Iris pigment epithelial cell (primary cell): ENCODE measurements at places on chromosomes 4 and X.

DNA sequence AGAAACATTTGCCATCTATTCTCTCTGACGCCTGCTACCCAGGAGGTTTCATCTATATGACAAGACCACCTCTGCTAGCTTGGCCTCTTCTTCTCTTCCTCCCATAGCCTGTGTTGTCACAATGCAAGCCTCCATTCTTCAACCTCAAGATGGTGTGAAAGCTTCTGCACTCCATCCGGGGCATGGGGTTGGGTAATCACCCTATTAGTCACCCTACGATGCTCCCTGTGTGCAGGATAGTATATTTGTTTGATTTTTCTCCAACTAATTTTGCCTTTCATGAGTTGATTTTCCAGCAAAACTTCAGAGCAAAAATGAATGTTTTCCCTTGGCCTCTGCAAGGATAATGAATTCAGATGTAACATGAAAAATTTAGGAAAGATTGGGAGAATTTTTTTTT is 128.0 kb upstream of the STS start:
- DNase-seq: peak; percentile 12

- no peak for DNase-seq
Observed at GRCh38 chr4:148238086-148238485, 204.1 kb downstream of the NR3C2 start.

GRCh38 chrX:11663875-11664210 is 1.9 kb downstream of the ARHGAP6 start:
- no peak for DNase-seq

- DNase-seq: no peak
Observed at GRCh38 chr4:74304095-74304625, 4.1 kb upstream of the EPGN start.

DNA sequence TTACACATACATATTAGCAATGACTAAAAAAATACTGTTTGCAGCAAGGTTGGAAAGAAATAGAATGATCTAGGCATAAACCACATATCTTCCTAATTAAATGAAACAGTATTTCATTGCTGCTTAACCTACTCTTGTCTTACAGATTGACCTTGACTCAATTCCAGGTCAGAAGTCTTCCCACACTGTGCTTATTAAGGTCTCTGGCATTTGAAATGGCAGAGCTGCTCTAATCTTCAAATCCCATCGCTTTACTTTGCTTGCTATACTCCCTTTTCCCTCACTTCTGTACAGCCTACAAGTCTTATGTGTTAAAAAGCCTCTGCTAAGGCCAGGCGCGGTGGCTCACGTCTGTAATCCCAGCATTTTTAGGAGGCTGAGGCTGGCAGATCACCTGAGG is 424.5 kb downstream of the RPA4 start:
- peak; percentile 29 for DNase-seq

- DNase-seq: peak; percentile 20
Observed at GRCh38 chr4:95857761-95858160, 17.9 kb downstream of the PDHA2 start.

GRCh38 chrX:102832661-102833060 is 104.4 kb upstream of the RAB40AL start:
- DNase-seq: peak; percentile 76

DNA sequence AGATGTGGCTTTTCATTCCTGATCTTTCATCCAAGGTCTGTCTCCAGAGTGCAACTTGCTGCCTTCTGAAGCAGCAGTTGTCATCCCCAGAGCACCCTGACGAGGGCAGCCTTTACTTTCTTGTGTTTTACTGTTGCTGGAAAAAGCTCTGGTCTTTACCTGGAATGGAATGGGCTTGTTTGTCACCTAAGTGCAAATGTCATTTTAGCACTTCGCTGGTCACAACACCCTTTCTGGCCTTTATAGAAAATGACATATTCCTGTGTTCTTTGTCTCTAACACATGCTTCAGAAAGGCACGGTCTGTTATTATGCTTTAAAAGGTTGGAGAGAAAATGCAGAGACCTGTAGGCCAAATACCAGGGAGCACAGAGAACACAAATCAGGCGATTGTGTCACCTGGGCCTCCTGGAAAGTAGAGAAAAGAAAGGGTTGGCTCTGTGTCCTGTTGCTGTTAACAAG is 332.7 kb upstream of the IGFBP7 start:
- peak; percentile 31 for DNase-seq

GRCh38 chrX:124680287-124680686 is 333.9 kb downstream of the SH2D1A start:
- no peak for DNase-seq

DNA sequence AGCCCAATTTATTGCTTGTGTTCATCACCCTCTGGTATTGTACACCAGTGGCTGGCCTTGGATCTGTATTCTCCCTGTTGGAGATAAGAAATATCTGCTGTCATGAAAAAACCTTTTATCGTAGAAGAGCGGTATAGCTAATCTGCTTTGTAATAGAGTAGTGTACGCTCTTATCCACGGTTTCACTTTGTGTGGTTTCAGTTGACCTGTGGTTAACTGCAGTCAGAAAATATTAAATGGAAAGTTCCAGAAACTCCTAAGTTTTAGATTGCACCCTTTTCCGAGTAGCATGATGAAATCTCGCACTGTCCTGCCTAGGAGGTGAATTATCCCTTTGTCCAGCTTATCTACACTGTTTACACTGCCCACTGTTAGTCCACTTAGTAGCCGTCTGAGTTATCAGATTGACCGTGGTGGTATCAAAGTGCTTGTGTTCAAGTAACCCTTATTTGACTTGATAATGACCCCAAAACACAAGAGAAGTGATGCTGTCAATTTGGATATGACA is 42.4 kb downstream of the KDM6A start:
- DNase-seq: peak; percentile 47

DNA sequence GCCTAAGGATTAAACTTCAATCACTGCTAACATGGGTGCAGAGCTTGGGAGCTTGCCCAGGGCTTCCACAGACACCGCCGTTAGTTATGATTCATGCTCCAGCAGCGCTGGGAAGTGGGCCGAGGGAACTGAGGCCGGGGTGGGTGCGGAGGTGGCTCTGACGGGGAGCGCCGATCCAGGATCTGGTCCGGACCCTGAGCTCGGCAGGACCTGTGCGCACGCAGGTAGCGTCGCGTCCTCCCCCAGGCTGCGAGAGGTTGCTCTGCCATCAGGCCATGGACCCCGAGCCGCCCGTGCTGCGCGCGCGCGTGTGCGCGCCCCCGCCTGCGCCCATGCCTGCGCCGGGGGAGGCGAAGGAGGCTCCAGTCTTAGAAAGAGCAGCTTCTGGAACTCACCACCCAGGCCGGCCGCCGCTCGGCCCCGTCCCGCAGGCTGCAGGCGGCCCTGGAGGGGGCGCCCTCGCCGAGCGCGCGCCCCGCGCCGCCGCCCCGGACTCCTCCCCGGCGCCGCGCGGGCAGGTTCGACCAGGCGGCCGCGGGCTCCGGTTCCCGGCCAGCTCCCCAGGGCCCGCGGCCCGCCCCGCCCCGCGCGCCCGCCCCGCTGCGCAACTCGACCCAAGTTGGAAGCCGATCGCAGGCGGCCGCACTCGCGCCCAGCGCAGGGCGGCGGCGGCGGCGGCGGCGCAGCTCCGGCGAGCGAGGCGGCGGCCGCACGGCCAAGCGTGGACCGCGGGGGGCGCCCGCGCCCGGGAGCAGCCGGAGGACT is 732 bp upstream of the ADRA2C start:
- DNase-seq: peak; percentile 80

DNA sequence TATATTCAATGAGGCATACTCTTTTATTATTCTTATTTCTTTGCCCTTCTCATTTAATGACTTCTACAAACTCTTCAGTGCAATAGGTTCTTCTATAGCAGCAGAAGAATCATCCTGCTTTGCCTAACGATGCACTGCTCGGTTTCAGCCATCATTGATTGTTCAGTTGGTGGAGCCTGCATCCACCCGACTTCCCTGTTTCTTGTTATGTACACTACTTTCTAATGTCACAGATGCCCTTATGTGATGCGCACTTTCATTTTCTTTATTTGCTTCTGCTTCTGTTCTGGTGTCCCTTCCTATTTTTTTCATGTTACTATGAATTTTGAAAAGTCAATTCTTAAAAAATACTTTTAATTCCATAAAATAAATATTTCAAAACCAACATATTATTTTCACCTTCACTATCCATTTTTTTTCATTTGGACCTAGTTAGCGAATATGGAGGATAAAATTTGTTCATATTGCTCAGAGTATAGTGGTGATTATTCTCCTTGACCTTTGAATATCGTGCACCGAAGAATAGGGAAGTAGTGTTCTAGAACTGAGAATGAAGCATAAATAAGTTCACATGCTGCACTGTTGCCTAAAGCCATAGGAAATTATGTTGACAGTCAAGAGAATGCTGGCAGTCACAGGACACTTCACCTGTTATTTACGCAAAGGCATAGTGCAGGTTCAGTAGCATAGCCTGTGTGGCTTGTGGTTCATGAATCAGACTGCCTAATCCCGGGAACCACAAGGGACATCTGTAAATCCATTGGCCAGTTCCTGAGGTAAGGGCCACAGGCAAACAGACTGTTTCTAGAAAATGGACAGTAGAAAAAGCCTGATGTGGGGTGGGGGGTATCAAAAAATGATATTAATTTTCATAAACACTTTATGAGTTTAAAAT is 21.3 kb upstream of the SFRP2 start:
- no peak for DNase-seq

DNA sequence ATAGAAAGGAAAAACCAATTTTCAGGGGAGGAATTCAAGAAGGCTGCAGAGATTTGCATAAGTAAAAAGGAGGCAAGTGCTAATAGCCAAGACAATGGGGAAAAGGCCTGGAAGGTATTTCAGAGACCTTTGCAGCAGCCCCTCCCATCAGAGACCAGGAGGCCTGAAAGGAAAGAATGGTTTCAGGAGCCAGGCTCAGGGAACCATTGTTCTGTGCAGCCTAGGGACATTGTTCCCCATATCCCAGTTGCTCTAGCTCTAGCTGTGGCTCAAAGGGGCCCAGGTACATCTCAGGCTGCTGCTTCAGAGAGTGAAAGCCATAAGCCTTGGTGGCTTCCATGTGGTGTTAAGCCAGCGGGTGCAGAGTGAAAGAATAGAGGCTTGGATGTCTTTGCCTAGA is 24.0 kb downstream of the NAP1L3 start:
- DNase-seq: no peak

DNA sequence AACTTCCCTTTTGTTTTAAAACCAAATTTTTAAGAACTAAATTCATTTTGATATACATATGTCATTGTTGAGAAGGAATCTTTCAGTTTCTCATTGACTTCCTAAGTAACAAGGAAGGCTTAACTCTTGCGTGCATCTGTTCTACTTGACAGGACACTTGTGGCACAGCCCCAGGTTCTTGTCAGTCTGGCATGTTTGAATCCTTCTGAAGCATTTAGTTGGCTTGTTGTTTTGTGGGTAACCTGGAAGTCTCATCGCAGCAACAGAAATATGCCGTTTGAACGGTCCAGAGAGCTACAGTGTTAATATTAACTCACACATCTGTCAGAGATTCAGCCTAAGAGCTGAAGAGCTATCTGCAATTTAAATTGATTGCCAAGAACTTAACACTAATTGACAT is 76.0 kb downstream of the GLRA3 start:
- DNase-seq: no peak
